ENCODE measurements at places on chromosomes 7 and 10.

DNA sequence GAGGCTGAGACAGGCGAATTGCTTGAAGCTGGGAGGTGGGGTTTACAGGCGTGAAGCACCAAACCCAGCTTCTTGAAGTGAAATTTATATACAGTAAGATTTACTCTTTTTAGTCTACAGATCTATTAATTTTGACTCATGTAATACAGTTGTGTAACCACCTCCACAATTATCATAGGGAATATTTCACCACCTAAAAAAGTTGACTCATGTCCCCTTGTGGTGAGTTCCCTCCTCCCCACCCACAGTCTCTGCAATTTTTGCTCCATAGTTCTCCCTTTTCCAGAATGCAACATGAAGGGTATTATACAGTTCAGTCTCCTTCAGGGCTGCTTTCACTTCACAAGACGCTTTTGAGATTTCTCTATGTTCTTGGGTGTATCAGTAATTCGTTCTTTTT lies 156.8 kb downstream of the FAM107B start:
- no peak for DNase-seq

DNA sequence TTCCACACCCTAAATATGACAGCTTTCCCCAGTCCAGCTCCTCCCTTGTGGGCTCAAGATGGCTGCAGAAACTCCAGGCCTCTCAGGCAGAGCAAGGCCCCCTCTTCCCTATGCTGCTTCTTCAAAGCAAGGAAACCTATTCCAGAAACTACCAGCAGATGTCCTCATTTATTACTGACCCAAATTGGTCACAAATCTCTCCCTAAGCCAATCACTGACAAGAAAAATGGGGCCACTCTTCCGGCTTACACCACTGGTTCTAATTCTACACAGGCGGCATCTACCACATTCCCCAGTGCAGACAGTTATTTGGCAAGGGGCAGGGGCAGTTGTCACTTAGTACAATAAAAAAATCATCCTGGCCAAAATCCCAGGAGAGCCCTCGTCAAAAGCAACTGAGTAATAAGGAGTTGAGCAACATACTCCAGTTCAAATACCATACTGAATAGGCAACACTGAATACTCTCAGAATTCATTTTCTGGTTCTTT lies 150.4 kb downstream of the SFMBT2 start:
- no peak for DNase-seq

DNA sequence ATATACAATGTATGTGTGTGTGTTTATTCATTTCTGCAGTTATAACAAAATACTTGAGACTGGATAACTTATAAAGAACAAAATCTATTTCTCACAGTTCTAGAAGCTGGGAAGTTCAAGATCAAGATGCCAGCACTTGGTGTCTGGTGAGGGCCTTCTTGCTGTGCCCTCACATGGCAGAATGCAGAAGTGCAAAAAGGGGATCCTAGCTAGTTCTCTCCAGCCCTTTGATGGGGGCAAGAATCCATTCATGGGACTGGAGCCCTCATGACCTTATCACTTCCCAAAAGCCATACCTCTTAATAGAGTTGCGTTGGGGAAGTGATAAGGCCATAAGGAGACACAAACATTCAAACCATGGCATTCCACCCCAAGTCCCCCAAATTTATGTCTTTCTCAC lies 8.4 kb downstream of the GRB10 start:
- no peak for DNase-seq

DNA sequence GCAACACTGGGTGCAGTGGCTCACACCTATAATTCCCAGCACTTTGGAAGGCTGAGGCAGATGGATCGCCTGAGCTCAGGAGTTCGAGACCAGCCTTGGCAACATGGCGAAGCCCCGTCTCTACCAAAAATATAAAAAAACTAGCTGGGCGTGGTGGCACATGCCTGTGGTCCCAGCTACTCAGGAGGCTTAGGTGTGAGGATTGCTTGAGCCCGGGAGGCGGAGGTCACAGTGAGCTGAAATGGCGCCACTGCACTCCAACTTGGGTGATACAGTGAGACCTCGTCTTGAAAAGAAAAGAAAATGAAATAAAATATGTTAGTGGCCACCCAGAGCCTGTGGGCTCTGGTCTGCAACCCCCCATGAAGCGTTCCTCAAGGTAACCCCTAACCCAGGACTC lies 13.3 kb downstream of the ITPRIP start:
- DNase-seq: no peak

- no peak for DNase-seq
Observed at GRCh38 chr10:112631501-112632400, 184.7 kb downstream of the VTI1A start.

DNA sequence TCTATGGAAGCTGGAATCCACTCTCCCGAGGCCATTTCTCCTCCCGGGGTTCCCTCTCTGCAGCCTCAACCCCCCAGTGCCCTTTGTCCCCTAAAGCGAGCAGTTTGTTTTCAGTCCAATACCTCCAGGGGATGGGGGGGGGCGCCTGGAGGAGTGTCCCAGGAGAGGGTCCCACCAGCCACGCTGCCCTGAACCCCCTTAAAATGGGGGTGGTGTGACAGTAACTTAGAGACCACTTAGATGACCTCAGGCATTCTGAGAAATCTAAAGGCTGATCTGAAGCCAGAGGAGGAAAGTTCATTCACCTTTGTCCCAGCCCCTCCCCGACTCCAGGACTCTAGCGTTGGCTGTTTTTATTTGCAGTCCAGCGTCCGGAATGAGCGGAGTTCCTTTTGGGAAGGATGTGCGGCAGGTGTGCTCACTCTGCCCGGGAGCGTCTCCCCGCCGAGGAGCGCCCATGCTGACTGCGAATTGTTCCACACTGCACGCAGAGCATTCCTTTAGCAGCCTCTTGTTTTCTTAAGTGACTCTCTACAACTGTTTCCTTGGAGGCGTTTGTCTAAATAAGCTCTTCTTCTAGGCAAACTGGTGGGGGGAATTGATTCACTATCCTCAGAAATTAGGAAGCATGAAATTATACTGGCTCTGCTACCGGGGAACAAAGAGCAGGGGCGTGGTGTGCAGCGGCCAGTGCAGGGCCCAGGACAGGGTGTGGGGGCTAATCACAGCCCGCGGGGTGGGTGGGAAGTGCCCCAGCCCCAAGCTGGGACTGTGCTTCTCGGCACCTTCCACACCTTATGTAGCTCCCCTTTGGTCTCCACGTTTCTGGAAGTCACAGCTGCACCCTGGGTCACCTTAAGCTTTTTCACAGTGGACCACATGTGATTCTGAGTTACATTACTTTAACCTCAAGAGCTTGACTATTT lies 46.3 kb downstream of the SYPL1 start:
- no peak for DNase-seq

GRCh38 chr10:482848-483247 lies 206.6 kb downstream of the DIP2C start:
- DNase-seq: no peak

GRCh38 chr7:83695128-83695960 lies 46.4 kb upstream of the SEMA3E start:
- DNase-seq: no peak

DNA sequence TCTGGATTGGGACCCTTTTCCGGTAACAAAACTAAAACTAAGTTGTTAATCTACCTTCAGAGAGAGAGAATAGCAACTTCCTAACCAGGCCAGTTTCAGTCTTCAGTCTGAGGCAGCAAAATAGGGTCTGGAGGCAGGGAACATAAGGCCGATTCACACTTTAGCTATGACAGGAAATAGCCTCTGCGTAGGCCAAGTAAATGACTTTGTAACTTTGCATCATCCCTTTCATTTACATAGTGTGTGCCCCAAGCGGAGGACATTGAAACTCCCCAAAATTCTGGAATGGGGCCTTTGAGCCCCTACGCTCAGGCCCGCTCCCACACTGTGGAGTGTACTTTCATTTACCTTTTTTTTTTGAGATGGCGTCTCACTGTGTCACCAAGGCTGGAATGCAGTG lies 1.7 kb upstream of the UPP1 start:
- DNase-seq: no peak

DNA sequence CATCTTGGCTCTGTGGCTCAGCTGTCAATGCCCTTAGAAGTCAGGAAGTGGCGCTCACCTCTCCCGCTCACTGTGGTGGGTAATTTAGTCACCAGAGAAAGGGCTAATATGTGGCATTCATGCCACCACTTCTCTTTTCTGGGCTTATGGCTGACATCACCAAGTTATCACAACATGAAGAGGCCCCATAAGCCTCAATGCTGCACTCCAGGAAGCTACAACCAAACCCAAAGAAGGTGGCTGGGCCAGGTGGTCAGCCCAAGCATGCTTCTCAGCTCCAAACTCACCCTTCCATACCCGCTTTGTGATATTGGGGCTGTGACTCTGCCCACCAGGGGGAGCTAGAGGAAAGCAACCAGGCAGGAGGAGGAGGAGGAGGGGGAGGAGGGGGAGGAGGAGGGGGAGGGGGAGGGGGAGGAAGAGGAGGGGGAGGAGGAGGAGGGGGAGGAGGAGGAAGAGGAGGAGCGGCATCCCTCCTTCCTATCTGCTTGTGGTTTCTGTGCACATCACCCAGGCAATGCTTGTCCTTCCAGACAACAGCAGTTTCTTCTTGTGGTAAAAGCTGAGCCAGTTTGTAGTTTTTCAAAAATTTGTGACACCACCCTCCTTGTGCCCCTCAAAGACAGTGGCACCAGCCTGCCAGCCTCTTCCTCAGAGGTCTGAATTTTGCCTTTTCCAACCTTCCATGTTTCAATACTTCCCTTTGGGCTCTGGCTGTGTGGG lies 42.1 kb downstream of the CYP26A1 start:
- DNase-seq: peak; percentile 68

GRCh38 chr7:148142660-148143248 lies 447.8 kb upstream of the C7orf33 start:
- no peak for DNase-seq

DNA sequence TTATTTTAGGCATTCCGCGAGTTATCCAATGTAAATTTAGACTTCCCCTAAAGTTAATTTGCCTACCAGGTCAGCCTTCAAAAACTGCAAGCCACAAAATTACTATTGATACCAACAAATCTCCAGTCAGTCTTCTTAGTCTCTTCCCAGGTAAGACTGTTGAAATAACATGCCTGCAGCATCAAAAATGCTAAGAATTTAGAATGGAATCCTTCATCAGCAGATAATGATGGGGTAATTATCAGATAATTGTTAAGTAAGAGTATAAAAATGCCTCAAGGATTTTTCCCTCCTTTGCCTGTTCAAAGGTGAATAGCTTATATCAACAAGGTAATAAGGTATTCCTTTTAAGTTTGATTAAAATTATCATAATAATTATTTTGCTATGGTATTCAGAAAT lies 228.5 kb downstream of the BBS9 start:
- DNase-seq: no peak

DNA sequence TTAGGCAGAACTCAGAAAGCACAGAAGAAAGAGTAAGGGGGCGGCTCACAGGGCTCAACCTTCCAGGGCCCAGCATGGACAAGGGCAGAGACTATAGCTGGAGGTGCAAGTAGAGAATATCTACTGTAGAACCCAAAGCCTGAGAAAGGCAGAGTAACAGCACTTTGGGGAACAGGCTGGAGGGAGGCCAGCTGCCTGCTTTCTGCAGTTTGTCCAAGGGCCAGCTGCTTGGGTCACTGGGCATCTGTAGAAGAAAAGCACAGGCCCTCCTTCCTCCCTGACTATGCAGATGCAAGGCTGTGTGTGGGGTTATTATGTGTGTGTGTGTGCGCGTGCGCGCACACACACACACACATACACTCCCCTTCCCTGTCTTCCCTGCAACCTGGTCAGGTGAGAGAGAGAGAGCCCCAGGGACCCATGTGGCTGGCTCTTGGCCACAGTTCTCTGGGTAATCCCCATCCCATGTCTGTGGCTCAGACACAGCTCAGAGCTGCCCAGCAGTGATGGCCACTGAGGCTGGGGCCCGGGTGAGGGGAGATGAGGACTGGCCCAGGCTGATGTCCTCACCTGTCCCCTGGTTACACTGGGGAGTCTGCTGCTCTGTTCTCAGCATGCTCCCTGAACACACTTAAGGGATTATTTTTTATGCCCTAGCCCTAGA lies 9.0 kb downstream of the ADRA2A start:
- no peak for DNase-seq

DNA sequence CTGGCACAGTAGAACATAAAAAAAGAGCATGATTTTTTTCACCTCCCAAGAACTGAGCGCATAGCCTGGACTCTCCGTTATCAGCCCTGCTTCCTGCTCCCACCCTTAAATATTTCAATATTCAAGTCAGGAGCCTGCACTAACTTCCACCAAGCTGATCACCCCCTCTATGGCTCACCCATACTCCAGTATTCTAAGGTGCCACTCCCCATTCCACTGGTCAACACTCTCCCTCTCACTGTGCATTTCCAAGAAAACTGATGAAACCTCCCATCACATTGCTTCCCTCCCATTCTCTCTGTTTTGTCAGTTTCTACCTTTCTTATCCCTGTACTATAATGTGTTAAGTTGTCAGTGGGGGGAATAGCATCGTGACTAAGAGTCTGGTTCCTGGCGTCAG lies 95.0 kb upstream of the C7orf33 start:
- DNase-seq: no peak

- no peak for DNase-seq
Observed at GRCh38 chr7:100157334-100158228, 942 bp downstream of the TRAPPC14 start.

GRCh38 chr10:91944880-91945630 lies 21.5 kb downstream of the BTAF1 start:
- DNase-seq: no peak

DNA sequence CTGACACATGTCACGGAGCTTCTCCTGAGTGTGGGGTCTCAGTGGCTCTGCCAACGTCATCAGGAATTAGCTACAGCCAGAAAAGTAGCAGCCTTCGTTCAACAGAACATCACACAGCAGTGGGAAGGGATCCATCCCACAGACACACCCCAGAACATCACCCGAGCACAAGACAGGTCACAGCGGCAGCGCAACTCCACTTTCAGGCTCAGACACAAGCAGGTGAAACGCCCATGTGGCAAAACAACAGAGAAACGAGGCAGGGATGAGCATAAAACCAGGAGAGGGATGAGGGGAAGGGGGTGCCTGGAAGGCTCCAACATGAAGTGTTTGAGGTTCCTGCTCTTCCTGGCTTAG lies 44.8 kb downstream of the CAMK2B start:
- DNase-seq: no peak

DNA sequence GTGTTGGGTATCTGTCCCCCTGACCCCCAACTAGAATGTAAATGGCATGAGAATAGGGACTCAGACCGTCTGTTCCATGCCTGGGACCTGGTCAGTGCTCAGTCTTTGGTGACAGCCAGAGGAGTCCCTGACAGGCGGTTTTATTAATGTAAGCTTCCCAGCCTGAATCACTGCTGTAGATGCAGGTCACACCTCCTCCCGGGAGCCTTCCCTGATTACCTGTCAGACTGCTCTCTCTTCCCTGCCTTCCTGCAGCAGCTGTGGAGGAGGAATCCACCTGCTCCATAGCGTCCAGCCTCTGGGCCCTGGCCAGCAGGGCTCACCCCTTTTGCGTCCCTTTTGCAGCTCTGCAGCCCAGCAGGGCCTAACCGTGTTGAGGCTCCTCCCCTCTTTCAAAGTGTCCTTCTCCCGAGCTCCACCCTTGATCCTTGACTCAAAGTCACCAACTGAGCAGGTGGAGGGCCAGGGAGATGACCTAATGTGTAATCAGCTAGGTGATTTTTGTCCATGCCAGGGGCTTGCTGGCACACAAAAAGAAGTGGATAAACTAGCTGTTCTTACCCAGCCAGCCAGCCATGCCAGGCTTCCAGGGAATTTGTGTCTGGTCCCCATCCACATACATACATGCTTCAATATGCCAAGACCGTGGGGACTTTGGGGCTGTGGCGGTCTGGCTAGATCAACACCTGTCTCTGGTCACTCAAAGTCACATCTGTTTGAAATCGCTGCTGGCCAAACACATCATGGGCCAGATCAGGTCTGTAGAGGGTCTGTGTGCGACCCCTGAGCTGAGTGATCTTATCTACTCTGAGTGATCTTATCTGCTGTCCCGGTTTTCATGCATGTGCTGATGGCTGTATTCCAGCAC lies 195.1 kb downstream of the CCDC3 start:
- no peak for DNase-seq

All from stimulated activated CD4-positive, alpha-beta T cell treated with anti-CD3 and anti-CD28 coated beads, Interleukin-12 subunit alpha, Interleukin-12 subunit beta, amount 100 ng/mL, for 4 hours (primary cell).